ENCODE measurements at places on chromosomes 3 and 15. TPM values are rescaled to one million over a fixed set of nuclear protein-coding genes. Genes with fewer than 3 reads are reported as not detected.

The GOLGA8S gene
- total RNA-seq = 0.09 TPM

The SLC7A14 gene
- 1.6 TPM for total RNA-seq

The PDZRN3 gene
- total RNA-seq = 0.18 TPM

The CHRM5 gene
- under 0.01 TPM for total RNA-seq

The CD86 gene
- total RNA-seq = under 0.01 TPM

The CAMK2N2 gene
- not detected for total RNA-seq

The PIF1 gene
- total RNA-seq = 6.3 TPM

The SPG11 gene
- 53.6 TPM for total RNA-seq

The PLS1 gene
- 1.5 TPM for total RNA-seq

The ST3GAL6 gene
- total RNA-seq = 23.6 TPM

The GRAMD1C gene
- 22.1 TPM for total RNA-seq

The A4GNT gene
- total RNA-seq = not detected

The ACTR8 gene
- 35.4 TPM for total RNA-seq

The RFTN1 gene
- 18.8 TPM for total RNA-seq

All from endothelial cell of coronary artery (primary cell).